CD4-positive, alpha-beta T cell treated with Interleukin-17A for 4 hours (primary cell): ENCODE measurements at places on chromosomes 11 and 22.

DNA sequence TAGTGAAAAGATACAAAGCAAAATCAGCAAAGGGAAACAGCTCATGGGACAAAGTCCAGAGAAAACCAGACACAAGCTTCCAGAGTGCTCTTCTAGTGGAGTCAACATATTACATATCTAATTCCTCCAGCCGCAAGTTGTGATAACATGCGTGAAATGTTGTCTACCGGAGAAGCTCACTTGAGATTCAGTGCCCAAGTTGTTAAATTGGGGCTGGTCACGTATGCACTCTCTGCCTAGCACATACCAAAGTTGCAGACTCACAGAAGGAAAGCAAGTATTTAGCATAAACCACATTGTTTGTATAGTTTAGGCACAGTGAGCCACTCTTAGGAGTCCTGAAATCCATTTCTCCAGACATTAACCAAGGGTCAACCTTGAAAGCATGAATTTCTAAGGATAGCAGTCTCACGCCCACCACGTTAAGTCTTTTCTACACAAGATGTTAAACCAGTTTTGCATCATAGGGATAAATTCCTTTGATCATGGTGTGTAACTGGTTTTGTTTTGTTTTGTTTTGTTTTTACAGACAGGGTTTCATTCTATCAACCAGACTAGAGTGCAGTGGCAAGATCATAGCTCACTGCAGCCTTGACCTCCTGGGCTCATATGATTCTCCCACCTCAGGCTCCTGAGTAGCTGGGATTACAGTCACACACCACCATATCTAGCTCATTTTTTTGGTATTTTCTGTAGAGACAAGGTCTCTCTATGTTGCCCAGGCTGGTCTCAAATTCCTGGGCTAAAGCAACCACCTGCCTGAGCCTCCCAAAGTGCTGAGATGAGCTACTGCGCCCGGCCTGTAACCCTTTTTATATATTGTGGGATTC, 39.5 kb upstream of the EP300 start:
- DNase-seq = no peak

GRCh38 chr22:47484960-47485569, 722.6 kb downstream of the TBC1D22A start:
- no peak for DNase-seq

GRCh38 chr22:39149915-39150847, 2.3 kb downstream of the CBX7 start:
- no peak for DNase-seq

- DNase-seq = peak; percentile 46
Measured at GRCh38 chr11:10743354-10744000, 7.6 kb upstream of the CTR9 start.

DNA sequence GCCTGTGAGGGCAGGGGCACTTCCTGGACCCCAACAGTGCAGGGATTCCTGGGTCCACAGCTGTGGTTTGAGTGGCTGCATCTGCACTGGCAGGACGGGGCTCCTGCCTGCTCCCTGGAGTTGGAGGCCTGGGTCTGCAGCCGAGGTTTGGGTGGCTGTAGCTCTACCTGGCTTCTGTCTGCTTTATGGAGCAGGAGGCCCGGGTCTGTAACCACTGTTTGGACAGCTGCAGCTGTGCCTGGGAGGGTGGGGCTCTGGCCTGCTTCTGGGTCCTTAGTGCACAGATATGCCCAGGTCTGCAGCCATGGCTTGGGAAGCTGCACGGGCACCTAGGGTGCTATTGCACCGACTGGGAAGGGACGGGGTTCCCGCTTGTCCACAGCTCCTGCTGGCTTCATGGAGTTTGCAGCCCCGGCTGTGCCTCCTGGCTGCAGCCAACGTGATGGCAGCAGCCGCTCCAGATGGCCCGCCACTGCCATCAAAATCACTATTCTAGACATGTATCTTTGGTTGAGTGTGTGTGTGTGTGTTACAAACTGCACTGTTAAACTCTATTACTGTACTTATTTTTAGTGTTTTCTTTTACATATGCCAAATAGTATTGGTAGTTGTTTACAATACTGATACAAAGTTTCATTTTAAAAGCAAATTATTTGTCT, 412.3 kb upstream of the KIRREL3 start:
- DNase-seq = no peak

GRCh38 chr11:65742353-65742752, 21.8 kb upstream of the RNASEH2C start:
- DNase-seq = no peak

DNA sequence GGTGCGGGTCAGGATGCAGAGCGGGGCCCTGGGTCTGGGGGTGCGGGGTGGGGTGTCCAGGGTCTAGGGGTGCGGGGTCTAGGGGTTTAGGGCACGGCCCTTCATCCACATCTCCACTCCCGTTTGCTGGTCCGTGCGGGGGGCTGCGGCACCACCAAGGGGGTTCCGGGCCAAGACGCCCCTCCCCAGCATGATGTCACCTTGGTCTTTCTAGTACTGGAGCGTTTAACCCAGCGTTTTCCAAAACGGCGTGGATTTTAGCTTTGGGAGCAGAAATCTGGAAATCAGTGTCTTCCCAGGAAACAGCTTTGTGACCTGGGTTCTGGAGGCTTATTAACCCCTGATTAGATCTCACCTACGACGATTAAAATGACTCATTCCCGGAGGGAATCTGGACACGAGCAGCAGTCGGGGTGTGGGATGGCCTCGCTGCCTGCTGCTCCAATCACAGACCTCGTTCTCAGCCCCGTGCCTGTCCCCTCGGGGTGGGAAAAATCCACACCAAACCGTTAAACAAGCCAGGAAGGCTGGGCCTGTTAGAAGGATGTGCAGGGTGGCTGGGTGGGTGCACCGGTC, 759 bp downstream of the AP2A2 start:
- peak; percentile 22 for DNase-seq

- no peak for DNase-seq
Measured at GRCh38 chr22:24706054-24706453, 68.5 kb downstream of the PIWIL3 start.

GRCh38 chr11:34178209-34178821, 72.9 kb downstream of the NAT10 start:
- DNase-seq = no peak

GRCh38 chr11:124174001-124174583, 9.1 kb upstream of the OR10D3 start:
- DNase-seq = no peak

- DNase-seq = no peak
Measured at GRCh38 chr11:46001448-46001914, 79.0 kb downstream of the LARGE2 start.

- no peak for DNase-seq
Measured at GRCh38 chr22:20011993-20012740, 4.5 kb downstream of the ARVCF start.

GRCh38 chr11:115477410-115477809, 26.8 kb downstream of the CADM1 start:
- no peak for DNase-seq

GRCh38 chr11:123203934-123204333, 8.9 kb upstream of the CLMP start:
- no peak for DNase-seq

GRCh38 chr11:17741487-17741886, 6.9 kb downstream of the KCNC1 start:
- no peak for DNase-seq

DNA sequence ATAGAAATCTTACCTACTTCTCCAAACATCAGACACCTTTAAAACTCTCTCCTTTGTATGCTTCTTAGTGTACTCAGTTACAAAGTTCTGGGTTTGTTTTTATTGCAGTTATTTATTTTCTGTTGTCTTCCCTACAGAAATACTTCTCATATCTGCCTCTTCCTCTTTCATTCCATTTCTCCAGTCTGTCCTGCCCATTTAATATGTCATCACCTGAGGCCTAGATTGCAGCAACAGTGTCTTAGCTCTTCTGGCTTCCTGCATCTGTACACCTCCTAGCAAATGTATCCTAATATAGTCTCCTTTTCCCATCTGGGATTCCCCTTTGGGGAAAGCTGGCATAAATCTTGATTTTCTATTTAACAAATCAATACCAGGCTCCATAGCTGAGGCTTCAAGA, 34.9 kb upstream of the PCF11 start:
- no peak for DNase-seq

- DNase-seq = no peak
Measured at GRCh38 chr11:120547811-120548681, 36.5 kb downstream of the GRIK4 start.

- DNase-seq = no peak
Measured at GRCh38 chr11:123973816-123974215, 3.8 kb downstream of the OR10S1 start.

DNA sequence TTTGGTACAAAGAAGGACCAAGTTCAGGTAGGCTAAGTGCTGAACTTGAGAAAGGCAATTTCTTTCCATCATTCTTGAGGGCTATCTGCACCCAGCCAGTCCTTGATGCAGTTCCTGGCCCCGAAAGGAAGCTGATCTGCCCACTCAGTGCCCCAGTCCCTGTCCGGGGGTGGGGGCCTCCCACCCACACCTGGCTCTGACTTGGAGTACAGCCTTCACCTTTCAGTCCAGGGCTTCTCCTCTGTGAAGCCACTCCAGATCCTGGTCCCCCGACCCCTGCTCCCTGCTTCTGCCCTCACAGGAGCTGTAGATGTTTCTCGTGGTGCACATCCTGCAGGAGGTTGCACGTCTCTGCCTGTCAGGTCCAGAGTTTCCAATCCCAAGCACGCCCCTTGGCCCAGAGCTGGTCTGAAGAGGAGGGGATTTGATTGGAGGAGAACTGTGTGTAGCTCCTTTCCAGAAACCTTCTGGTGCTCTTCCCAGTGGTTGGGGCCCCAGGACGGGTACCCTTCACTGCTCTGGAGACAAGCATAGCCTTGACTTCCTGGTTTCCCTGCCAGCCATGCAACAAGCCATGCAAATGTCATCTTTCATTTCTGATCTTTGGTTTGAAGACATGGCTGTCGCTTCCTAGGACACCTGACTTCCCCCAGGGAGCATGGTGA, 75.3 kb downstream of the BCR start:
- DNase-seq = no peak
